Heart left ventricle (tissue), 16 donors: ENCODE measurements at places on chromosomes 5 and 9.

DNA sequence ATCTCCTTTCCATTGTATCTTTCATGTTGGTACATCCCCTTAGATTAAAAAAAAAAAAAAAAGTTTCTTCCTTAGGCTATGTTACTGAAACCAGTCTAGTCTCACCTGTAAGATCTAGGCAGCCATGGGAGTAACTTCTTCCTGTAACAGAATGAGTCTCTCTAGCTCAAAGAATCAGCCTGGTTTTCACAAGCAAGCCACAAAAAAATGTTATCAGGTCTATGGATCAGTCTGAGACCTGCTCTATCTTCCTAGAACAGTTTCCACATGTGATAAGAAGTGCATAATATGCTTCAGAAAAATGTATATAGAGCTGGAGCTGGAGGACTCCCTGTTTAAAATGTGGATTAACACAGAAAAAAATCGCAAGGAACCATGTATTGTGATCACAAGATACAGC is 53.8 kb downstream of the ARRDC3 start:
- no peak for DNase-seq

DNA sequence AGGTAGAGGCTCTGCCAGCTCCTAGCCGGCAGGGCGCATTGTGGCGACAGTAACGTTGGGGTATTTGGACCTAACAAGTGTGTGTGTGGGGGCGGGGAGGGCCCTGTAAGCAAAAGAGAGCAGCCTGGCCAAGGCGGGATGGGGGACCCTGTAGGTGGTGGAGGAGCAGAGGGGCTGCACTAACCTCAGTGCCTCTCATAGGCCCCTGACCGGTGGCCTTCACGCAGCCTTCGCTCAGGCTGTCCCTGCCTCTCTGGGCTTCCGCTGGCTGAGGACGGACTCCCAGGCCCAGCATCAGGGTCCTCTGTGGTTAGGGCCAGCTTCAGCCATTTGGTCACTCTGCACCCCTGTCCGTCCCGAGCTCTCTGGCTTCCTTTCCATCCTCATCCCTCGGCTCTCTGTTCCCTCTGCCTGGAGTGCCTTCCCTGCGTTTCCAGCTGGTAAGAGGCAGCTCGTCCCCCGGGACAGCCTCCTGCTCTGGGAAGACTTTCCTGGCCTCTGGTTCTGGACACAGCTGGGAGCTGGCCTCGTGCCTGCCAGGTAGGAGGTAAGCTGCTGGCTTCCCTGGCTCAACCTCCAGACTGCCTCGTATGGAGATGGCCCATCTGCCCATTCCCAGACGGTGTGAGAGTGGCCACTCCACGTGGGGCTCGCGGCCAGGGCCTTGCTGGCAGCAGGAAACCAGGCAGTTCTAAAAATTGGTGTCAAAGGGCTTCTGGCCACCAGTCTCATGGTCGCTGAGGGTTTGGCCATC is 39.3 kb upstream of the PHYKPL start:
- DNase-seq, result peak; percentile 14

DNA sequence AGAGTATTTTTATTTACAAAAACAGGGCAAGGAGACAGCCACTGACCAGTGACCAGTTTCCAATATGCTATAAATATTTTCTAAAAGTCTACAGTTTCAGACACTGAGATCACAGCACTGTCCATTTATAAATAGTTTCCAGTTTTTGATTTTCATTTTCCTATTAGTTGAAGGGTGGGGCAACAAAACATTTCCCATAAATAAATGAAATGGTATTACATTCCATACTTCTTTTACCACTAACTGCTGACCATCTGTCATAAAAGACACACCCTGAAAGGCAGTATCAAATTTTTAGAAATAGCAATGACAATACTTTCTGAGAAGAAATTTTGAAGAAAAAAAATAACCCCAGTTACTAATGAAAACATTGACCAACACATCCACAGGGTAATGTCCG is 126.7 kb downstream of the ARSB start:
- no peak for DNase-seq

GRCh38 chr5:102781786-102782185 is 26.7 kb downstream of the PAM start:
- no peak for DNase-seq

DNA sequence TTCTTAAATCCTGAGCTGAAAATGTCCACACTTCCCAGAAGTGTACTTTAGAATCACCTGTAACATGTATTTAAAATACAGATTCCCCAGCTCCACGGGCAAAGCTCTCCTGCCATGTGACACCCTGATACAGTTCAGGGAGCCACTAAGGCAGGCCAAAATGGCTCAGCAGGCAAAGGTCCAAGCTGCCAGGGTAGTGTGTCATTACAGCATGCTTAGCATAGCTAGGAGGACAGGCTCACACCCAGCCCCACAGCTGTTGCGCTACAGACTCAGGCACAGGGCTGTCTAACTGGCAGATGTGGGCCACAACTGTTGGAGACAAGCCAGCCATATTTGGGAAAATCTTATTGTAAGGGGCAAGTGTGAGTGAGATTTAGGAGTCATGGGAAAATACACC is 73.0 kb downstream of the C9orf85 start:
- DNase-seq, result peak; percentile 80

DNA sequence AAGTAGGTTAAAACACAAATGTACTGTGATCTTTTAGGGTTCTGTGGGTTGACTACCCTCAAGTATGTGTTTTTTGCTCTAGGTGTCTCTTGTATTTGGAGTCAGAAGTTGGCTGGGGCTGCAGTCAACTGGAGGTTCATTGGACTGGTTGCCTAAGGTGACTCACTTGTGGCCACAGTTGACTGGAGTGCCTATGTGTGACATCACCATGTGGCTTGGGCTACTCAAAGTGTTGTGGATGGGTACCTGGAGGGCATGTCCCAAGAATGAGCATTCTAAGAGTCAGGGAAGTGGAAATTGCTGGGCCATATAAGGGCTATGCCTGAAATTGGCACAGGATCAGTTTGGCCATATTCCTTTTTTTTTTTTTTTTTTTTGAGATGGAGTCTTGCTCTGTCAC is 27.4 kb downstream of the SNX30 start:
- DNase-seq, result no peak

- DNase-seq, result no peak
These were observed 4.6 kb downstream of the DCANP1 start for GRCh38 chr5:135442431-135443160.

- DNase-seq, result no peak
These were observed 25.2 kb upstream of the HAPLN1 start for GRCh38 chr5:83745816-83746215.

DNA sequence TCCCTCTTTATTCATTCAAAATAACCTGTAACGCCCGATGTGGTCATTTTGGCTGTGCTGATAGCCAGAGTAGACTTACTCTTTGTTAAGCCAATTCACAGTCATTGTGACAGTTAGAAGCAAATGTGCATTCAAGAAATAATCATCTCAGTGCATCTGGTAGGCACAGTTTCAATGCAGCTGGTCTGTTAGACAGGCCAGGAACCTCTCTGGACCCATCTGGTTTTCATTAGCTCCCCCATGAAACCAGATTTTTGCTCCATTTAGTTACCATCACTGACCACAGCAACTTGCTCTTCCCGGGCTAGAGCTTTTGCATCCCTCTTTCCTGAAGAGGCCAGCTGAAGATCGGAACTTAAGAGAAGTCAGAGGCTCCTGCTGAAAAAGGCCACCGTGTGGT is 284.2 kb downstream of the NSG2 start:
- DNase-seq, result no peak

- DNase-seq, result no peak
These were observed 10.5 kb upstream of the TCOF1 start for GRCh38 chr5:150347003-150347402.

DNA sequence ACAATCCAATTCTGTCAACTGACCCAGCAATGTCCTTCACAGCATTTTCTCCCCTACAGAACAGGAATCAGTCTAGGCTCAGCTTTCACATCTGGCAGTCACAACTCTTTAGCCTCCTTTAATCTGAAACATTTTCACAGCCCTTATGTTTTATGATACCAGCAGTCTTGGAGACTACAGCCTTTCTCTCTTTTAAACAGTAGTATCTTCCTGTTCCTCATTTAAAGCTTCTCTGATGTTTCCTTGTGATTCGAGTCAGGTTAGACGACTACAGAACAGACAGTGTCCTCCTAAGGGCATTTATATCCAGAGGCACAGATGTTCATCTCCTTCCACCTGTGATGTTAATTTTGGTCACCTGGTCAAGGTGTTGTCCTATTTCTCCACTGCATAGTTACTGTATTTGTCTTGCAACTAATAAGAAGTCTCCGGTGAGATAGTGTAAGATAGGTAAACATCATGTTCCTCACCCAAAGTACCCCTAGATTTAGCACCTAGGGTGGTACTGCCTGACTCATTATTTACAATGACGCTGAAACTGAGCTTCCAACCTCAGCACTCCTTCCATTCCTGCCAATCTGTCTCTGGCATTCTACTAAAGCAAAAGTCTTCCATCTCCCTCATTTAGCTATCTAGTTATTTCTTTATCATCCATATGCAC is 20.7 kb downstream of the TTC39B start:
- DNase-seq, result no peak

- no peak for DNase-seq
These were observed 102.0 kb upstream of the SMC5 start for GRCh38 chr9:70156729-70157128.

- no peak for DNase-seq
These were observed 663 bp upstream of the FRMD3 start for GRCh38 chr9:83538890-83539238.

DNA sequence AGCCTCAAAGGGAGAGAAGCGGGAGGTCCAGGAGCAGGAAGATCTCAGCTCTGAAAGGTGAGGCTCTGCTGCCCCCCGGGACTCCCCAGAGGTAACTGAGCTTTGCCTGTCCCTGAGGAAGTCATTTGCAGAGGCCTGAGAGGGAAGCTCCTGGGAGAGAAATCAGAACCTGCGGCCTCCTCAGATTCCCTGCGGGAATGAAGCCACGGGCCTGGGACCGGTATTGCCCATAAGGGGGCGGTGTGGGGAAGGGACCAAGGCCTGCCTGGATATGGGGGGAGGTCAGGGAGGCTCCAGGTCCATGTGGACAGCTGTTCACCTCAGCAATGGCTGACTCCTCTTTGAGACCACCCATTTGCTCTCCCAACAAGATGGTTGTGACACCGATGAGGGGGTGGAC is 1.3 kb downstream of the SPATA31E1 start:
- DNase-seq, result no peak

- DNase-seq, result no peak
These were observed 26.8 kb downstream of the ANP32B start for GRCh38 chr9:98009936-98010335.

DNA sequence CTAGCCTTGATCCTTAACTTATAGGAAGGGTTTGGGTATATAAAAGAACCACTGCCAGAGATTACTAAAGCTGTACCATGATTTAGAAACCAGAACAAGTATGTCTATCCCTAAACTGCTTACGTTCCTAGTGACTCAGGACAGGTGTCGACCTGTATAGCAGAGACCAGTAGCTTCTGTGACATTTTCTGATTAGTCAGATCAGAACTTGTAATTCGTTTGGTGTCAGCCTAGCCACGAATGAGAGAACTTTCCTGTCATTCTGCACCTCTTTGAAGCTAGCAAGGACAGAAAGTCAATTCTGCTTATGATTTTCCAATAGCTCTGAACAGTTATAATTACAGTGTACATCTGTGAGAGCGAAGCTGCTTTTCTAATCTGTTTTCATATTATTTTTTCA is 39.5 kb downstream of the PRKACG start:
- no peak for DNase-seq

DNA sequence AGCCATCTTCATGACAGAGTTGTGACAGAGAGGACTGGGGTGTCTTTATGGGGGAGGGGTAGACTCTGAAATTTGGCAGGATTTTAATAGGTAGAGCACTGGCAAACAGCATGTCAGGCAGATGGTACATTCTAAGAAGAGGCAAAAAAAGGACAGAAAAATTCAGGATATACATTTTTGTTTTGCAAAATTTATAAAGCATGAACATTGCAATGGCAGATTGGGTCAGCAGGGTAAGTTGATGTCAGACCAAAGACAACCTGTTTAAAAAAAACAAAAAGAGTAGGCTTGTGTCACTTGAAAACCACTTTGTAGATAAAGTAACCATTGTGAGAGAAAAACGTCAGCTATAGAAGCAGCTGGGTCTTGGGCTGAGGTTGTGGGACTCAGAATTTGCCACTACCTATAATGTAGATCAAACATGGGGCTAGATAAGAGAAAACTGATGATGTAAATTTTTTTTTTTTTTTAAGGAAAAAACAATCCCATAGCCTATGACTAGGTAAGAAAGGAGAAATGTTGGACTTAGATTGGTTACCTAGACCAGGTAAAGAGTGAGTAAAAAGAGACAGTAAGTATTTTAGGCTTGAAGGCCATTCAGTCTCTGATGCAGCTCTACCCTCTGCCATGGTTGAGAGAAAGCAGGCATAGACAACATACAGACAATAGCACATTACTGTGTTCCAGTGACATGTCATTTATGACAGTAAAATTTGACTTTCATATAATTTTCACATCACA is 8.3 kb downstream of the CAMK4 start:
- DNase-seq, result no peak

DNA sequence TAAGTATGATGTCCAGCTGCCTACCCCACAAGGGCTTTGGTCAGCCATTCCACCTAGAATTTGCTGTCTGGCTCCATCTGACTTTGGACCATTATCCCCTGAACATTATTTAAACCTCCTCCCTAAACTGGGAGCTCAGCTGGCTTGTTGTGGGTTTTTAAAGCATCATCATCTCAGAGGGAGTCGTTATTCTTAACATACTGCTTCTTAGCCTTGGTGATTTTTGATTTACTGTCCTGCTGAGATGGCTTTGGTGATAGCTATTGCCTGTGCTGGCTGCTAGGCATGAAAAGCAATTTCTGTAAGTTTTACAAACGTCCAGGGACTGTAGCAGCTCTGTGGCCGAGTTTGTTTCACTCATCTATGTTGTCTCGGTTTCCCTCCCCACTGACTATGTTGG is 256.1 kb downstream of the NR3C1 start:
- no peak for DNase-seq

DNA sequence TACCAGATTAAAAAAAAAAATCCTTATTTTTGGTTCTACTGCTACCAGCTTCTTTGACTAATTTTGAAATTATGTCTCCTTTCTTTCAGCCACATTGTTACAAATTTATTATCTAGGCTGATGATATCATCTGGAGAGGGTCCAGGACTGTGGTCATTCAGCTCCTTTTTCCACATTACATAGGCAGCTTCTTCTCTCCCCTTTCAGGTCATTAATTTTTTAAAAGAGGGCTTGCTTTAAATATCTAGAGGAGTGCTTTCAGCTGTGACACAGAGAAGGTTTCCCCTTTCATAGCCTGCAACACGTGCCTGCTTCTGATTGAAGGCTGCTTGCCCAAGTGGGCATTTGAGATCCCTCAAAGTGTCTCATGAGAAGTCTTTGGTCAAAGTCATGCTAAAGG is 155.7 kb upstream of the PAPPA start:
- DNase-seq, result no peak

- no peak for DNase-seq
These were observed 89.2 kb upstream of the GAS1 start for GRCh38 chr9:87036506-87036905.

- DNase-seq, result no peak
These were observed 202.7 kb downstream of the ATP10B start for GRCh38 chr5:160649304-160649703.

- DNase-seq, result no peak
These were observed 457.9 kb downstream of the RAB3C start for GRCh38 chr5:59040804-59041201.

GRCh38 chr9:2524601-2525000 is 97.0 kb upstream of the VLDLR start:
- DNase-seq, result no peak

- no peak for DNase-seq
These were observed 12.8 kb downstream of the C5orf63 start for GRCh38 chr5:127060470-127060985.

GRCh38 chr5:154487541-154487940 is 9.5 kb upstream of the HAND1 start:
- DNase-seq, result no peak
